Erythroblast (primary cell): ENCODE measurements at places on chromosomes 11 and 22.

- no peak for DNase-seq
Observed at GRCh38 chr22:30455075-30455840, 16.6 kb downstream of the SEC14L3 start.

GRCh38 chr22:23268877-23269276 lies 88.6 kb downstream of the BCR start:
- DNase-seq: no peak

- no peak for DNase-seq
Observed at GRCh38 chr11:126149759-126150625, 61.5 kb downstream of the RPUSD4 start.

GRCh38 chr11:105720096-105720495 lies 110.2 kb downstream of the GRIA4 start:
- no peak for DNase-seq

- no peak for DNase-seq
Observed at GRCh38 chr11:85475660-85476517, 151.3 kb downstream of the DLG2 start.

DNA sequence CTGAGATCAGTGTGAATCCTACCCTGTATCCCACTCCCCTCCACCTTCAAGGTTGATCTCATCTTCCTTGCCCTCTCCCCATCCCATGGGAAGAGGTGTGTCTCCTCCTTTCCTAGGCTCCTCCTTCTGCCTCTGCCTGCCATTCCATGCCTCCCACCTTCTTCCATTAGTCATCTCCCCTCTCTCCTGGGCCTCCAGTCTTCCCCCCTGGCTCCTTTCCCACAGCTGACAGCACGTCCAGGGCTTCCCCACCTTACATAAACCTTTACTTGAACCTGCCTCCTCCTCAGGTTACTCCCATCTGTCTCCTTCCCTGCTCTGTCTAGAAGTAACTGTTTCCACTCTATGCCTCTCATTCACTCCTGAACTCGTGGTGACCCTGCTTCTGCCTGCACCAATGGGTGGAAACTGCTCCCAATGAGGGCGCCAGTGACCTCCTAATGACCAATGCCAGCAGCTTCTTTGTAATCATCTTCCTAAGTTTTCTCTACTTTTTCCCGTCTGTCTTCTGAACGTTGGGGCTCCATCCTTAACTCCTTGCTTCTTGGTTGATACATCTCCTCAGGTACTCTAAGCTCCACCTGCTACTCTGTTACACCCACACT lies 266.9 kb upstream of the NARS2 start:
- no peak for DNase-seq

DNA sequence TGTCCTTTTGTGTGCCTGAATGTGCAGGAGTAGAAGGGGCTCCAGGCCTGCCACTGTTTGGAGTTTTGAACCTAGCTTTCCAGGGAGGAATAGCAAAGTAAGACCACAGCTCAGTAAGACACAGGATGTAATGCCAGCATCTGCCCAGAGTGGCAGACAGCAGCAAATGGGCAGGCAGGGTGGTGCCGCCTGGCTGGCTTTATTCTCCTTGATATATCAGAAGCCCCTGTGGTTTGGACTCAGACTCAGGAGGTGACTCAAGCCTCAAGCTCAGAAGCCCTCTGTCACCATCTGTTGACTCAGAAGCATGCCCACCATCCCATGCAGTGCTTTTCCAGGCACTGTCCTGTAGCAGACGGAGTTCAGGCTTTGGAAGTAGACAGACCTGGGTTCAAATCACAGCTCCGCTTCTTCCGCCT lies 72.7 kb upstream of the TTC12 start:
- no peak for DNase-seq

GRCh38 chr11:44407211-44407996 lies 97.5 kb upstream of the ALX4 start:
- no peak for DNase-seq

- no peak for DNase-seq
Observed at GRCh38 chr11:16080688-16081381, 275.5 kb downstream of the SOX6 start.

GRCh38 chr11:61714316-61714715 lies 34.1 kb downstream of the DAGLA start:
- DNase-seq: no peak

DNA sequence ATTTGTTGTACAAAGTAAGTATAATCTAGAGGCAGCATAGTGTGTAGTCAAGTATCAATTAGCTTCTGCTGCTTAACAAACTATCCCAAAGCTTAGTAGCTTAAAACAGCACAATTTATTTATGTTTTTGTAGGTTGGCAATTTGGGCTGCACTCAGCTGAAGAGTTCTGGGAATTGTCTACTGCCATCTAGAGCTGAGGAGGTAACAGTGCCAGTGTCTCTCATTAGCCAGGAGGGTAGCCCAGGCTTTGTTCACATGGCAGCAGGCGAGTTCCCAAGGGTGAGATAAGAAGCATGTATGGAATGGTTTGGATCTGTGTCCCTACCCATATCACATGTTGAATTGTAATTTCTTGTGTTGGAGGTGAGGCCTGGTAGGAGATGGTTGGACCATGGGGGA lies 45.8 kb upstream of the SLN start:
- no peak for DNase-seq

- no peak for DNase-seq
Observed at GRCh38 chr11:112253605-112254242, 6.9 kb downstream of the PLET1 start.

DNA sequence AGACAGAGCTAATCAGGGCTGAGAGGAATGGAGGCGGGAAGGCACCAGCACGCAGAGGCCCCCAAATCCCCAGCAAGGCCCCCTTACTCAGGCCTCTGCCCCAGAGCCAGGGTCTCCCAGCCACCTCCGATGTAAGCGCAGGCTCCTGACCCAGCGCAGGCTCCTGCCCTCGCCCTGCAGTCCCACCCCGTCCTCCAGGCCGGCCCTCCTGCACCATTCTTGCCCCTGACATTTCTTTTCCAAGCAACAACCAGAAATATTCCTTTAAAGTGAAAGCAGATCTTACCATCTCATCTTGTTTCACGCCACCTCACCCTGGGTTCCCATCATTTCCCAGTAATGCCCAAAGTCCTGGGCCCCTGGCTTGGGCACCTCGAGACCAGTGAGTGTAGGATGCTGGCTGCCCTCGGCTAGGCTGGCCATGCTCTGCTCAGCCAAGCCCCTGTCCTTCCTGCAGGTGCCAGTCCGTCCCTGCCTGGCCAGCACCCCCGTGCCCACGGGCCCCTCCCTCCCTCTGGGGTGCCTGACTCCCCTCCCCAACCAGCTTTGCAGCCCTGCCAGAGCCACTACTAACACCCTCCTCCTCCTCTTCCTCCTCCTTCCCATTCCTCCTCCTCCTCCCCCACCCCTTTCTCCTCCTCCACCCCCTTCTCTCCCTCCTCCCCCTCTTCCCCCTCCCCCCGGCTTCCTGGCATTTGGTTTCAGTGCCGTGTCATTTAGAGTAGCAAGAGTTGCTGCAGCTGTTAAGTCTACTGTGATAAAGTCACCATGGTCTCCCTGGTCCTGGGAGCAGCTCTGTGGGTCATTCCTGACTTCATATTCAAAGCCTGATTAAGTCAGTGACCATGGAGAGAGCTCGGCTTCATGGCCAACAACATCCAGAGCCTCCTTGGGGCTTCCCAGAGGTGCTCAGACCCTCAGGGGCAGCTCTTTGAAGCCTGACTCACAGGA lies 78.7 kb downstream of the PIWIL3 start:
- no peak for DNase-seq

DNA sequence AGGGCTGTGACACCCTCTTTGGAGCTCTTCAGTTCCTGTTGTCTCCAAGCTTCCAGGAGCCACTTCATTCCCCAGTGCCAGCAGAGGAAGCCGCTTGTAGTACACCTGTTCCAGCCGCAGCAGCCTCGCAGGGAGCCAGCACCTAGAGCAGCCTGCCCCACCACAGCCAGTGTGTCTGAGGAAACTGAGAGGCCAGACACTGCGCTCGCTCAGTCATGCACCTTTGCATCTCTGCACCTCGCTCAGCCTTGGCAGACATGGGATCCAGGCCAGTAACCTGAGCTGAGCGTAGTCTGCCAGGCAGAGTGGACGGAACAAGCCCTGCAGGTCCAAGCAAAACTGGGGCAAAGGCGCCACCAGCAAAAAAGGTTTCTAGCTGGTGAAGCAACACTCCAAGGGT lies 1072.1 kb downstream of the JRKL start:
- DNase-seq: no peak

- DNase-seq: no peak
Observed at GRCh38 chr22:49363526-49364230, 464.0 kb downstream of the BRD1 start.

GRCh38 chr11:13223112-13223511 lies 54.5 kb upstream of the BMAL1 start:
- no peak for DNase-seq

- DNase-seq: no peak
Observed at GRCh38 chr11:73270855-73271477, 1.2 kb upstream of the P2RY6 start.

GRCh38 chr11:61910187-61911127 lies 6.9 kb downstream of the RAB3IL1 start:
- DNase-seq: no peak

GRCh38 chr22:36593215-36593614 lies 64.2 kb upstream of the EIF3D start:
- DNase-seq: no peak

GRCh38 chr11:112617977-112618826 lies 343.0 kb upstream of the NCAM1 start:
- DNase-seq: no peak

GRCh38 chr11:47186076-47186699 lies at the start of gene PACSIN3:
TSS of gene PACSIN3 (minus strand) at chr11:47186434. CDS start at chr11:47182727, 3,707 bp downstream.
- peak; percentile 48 for DNase-seq

- no peak for DNase-seq
Observed at GRCh38 chr11:98979205-98979604, 41.5 kb upstream of the CNTN5 start.

GRCh38 chr22:50691521-50691920 lies 18.9 kb downstream of the SHANK3 start:
- peak; percentile 20 for DNase-seq

GRCh38 chr11:92886243-92886905 lies 83.1 kb upstream of the MTNR1B start:
- peak; percentile 40 for DNase-seq

- DNase-seq: no peak
Observed at GRCh38 chr22:43996170-43996980, 27.7 kb upstream of the PARVB start.

DNA sequence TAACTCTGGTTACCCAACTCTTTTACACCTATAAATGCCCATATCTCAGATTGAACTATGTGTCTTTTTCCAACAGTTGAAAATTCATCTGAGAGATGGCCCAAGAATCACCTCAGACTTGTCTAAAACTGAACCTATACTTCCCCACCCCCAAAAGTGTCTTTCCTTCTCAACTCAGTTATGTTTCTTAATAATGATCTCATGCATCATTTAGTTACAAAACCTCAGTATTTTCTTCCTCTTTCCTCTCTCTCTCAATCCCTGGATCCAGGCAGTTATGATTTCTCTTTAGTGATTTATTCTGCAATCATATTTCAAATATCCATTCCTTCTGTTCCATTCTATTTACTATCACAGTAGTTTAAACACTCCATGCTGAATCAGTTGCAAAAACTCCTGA lies 32.3 kb upstream of the ADSL start:
- DNase-seq: no peak

DNA sequence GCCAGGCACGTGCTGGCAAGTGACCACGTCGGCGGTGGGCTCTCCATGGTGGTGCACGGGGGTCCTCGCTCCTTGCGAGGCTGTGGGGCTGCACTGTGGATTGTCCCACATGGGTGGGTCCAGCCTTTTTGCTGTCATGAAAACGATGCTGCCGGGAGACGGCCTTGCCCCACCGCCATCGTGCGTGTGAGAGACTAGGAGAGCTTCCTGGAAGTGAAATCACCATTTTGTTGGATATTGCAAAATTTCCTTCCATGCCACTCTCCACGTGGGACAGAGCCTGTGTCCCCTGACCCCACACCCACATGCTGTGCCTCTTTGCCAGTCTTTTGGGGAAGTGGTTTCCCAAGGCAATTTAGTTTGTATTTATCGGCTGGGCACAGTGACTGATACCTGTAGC lies 18.2 kb upstream of the GRAMD4 start:
- no peak for DNase-seq

DNA sequence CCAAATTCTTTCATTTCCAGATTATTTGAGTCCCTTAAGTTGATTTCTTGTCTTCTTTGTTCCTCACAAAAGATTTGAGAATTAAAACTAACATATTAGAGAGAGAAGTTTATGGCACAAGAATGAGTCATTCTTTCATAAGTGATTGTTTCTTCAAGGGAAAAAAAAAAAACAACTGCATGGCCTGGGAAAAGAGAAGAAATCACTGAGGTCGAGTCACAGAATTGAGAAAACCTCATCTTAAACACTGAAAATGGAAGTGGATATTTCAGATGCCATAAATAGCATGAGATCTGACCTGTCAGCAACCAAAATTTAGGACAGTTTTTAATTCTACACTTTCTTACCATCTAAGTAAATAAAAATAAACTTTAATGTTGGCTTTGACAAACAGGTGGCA lies 87.2 kb downstream of the CWF19L2 start:
- no peak for DNase-seq

- DNase-seq: no peak
Observed at GRCh38 chr11:20070459-20070858, 89.8 kb downstream of the DBX1 start.

GRCh38 chr22:28980326-28980725 lies 81.3 kb downstream of the C22orf31 start:
- DNase-seq: no peak

- DNase-seq: no peak
Observed at GRCh38 chr11:17459236-17459896, 17.3 kb downstream of the ABCC8 start.

DNA sequence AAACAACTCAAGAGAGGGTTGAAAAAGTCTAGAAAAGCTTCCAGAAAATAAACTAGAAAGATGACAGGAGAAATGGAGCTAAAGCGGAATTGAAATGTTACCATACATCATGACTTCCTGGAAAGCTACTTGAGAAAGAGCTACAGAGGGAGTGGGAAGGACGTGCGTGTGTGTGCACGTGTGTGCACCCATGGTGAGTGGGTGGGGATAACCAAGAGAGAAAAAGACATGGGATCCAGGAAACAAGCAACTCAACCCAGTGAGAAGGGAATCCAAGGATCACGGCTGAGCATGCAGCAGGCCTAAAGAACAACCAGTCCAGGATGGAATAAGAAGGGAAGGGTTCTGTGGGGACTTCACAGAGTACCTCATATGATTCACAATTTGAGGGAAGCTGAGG lies 21.6 kb downstream of the APOL1 start:
- no peak for DNase-seq

DNA sequence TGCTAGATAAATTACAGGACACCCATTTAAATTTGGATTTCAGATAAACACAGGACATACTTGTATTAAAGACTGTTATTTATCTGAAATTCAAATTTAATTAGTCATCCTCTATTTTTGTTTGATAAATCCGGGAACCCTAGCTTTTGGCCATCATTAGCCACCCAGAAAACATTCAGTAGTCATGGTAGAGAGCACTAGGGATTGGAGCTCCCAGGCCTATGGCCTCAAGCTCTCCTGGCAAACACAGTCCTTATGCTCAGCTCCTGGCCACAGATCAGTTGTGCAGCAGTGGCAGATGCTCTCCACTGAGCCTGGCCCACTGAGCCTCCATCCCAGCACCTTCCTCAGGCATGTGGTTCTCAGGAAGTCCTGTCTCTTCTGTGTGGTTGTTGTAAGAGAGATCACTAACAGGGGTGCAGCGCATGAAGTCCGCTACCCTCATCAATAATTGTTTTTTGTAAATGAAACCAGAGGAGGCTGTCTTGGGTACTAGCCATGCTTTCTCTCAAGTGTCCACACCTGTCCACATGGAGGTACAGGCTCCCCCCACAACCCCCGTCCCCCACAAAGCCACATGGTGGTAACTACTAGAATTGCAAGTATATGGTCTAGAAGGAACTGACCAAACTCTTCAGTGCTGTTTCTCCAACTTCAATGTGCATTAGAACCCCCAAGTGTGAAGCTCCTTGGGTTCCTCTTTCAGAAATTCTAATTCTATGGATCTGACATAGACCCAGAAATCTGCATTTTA lies 1.1 kb upstream of the IRAG1 start:
- no peak for DNase-seq
